ENCODE measurements at places on chromosomes 13 and 19.
A peak's percentile ranks its signal among the peaks of the same experiment; 100 is the strongest.

GRCh38 chr13:68347220-68347619 is 1117.1 kb upstream of the PCDH9 start:
- DNase-seq: no peak

- no peak for DNase-seq
Observed at GRCh38 chr13:30985637-30986205, 53.3 kb downstream of the TEX26 start.

- no peak for DNase-seq
Observed at GRCh38 chr13:99757756-99758459, 213.7 kb downstream of the ZIC5 start.

GRCh38 chr13:99864627-99864990 is 107.0 kb downstream of the ZIC5 start:
- DNase-seq: no peak

GRCh38 chr19:33624586-33624985 is 2.8 kb downstream of the CHST8 start:
- DNase-seq: no peak

DNA sequence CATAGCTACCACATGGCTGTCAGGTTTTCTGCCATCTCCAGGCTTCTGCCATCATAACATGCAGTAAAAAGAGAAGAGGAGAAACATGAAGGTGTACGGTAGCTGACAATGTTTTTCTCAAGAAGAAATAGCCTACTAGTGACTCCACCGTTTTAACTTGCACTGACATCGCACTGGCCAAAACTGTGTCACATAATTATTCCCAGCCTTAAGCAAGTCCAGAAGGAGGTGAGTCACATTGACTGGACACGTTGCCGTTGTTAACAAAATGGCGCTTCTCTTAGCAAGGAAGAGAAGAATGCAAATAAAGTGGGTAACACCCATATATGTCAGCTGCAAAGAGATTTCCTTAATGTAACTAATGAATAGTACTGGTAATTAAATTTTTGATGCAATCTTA is 810.4 kb upstream of the SLC10A2 start:
- DNase-seq: no peak

GRCh38 chr19:13139633-13140311 is 10.4 kb downstream of the STX10 start:
- no peak for DNase-seq

DNA sequence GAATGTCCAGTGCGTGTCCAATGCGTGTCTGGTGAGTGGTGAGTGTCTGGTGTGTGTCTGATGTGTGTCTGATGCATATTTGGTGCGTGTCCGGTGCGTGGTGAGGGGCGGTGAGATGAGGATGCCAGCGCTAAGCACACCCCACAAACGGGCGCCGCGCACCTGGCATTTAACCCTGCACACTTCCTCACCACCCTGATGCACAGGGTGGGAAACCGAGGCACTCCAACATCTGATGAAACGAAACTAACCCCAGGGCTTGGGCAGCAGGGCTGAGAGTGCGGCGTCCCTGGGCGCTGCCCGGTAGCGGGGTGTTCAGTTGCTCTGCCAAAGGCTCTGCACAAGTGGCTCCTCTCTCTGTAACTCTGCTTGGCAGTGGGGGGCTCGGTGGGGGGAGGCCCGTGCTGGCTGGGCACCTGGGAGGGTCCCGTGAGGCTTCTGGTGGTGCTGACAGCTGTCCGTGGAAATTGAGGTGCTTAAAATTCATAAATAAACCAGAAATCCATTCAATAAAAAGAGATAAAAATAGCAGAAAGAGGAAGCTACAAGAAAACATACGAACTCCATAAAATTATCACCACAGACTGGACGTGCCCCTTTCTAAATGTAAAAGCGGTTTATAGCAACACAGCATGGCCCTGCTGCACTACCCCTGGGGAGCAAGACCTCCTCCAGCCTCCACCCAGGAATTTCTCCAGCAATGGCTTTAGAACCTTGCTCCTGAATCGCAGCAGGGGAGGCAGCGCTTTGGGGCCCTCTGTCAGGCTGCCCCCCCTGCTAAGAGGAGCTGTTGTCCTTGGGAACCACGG is 76.0 kb downstream of the RASA3 start:
- no peak for DNase-seq

DNA sequence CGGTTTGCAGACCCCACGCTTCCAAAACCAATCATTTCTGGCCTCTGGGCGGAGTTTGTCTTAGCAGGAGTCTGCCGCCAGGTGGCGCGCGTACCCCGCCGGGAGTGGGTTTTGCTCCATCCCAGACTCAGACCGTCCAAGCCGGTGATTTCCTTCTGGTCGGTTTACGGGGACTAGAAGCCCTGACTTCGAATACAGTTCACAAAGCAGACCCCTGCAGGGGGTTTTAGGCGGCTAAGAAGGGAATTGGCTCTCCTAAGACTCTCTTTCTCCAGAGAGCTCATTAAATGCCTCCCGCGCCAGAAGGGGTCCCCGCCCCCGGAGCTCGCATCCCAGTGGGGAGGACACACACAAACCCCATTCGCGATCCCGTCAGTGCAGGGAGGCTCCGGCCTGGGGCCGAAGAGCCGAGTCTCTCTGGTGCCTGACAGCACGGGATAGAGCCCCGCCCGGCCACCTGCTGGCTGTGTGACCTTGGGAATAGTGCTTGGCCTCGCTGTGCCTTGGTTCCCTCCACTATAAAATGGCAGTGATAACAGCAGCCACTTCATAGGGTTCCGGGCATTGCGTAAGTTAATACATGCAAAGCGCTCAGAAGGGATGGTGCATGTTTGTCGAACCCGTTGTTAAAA is 8.6 kb upstream of the NUP62 start:
- peak; percentile 51 for DNase-seq

DNA sequence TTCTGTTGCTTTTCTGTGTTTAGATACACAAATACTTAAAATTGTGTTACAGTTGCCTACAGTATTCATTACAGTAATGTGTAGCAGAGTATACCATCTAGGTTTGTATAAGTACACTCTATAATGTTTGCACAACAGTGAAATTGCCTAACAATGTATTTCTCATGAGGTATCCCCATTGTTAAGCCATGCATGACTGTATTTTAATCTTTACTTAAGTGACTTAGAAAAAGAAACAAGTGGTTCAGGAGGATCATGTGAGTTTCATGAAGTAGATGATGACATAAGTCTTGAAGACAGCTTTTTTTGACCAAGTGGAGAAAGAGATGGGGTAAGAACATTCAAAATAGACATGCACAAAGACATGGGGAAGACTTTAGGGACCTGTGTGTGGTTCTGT is 8.4 kb upstream of the KCTD4 start:
- no peak for DNase-seq

DNA sequence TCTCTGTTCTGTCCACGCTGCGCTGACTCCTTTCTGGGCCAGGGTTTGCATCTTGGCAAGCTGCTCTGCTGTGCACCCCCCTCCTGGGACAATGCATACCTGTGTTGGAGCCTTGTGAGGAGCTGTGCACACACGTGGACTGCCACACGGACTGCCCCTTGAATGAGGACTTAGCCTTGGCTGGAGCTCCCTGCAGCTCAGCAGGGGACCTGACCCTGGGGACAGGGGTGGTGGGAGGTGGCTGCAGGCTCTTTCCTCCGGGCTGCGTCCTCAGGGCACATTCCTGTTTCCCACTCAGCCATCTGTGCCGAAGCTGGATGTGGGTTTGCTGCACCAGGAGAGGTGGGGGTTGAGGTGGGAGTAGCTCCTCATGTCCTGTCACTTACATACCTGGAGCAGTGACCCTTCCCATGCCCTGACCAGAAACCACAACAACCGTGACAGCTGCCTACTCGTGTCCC is 8.2 kb downstream of the RAB11B start:
- DNase-seq: no peak

DNA sequence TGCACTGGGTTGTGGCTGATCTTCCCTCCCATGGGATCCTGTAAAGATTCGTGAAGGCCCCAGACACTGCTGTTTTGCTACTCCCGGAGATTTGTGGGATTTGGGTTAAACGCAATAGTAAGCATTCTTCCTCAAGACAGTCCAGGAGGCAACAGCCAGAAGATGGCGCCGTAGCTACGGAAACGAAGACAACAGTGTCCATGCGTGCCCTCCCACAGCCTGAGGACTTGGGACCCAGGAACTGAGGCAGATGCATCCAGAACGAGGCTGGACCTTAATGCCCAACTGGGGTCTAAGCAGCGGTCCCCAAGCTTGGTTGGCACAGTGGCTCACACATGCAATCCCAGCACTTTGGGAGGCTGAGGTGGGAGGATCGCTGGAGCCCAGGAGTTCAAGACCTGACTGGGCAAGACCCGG is 57.6 kb upstream of the ZNF507 start:
- no peak for DNase-seq

DNA sequence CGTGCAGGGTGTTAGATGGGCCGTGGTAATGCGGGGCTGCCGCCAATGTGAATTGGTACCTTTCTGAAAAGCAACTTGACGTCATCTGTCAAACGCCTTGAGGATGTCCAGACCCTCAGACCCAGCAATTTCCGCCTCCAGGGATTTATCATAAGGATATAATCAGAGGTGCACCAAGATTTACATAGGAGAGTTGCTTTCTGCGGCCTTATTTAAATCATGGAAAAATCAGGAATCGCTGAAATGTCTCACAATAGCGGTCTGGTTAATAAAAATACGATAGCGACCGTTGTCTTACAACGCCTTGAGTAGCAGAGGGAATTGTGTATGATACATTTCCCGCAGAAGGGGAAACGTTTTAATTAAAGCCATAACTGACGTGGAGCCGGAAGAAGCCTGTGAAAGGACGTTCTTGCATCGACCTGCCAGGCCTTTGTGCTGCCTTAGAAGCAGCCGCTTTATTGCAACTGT is 32.3 kb upstream of the NDUFS7 start:
- DNase-seq: no peak

DNA sequence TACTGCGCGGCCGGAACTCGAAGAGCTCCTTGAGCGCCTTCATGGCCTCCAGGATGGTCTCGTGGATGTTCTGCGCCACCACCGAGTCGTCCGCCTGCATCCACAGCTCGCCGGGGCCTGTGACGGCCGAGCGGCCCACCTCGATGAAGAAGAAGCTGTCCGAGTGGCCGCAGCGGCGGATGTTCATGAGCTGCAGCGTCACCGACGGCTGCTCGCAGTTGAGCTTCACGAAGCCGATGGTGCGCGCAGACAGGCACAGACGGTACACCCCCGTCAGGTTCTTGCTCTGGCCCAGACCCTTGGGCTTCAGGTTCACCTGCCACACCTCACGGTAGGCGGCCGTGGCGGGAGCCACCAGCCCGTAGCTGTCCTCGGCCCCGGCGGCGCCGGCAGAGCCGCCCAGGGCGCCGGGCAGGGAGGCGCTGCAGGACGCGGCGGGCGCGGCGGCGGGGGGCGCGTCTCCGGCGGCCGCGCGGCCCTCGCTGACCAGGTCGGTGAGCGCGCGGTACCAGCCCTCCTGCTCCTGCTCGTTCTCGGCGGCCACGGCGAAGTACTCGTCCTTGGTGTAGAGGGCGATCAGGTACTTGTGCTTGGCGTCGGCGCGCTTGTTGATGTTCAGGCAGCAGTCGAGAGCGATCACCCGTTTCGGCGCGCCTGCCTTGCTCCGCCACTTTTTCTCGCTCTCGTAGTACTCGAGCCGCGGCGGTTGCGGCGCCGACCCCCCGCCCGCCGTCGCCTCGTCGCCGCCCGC is 1.1 kb downstream of the IRS2 start:
- DNase-seq: no peak

GRCh38 chr13:94286581-94286980 is 192.9 kb downstream of the DCT start:
- DNase-seq: no peak

DNA sequence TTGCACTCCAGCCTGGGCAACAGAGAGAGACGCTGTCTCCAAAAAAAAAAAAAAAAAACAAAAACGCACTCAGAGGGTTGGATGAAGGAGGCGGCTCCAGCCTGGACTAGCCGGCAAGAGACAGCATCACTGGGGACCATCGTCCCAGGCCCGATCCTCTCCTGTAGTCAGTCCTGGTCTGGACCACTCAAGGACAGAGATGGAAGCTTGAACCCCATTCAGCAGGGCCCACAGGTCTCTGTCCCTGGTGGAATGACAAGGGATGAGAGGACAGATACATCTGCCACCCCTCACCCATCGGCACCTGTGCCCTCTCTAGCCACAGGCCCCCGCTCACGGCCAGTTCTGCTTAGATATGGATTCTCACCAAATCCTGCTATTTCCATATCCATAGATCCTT is 14.0 kb downstream of the ADGRE5 start:
- DNase-seq: no peak

- no peak for DNase-seq
Observed at GRCh38 chr19:2060884-2061494, 9.9 kb upstream of the MKNK2 start.

- DNase-seq: no peak
Observed at GRCh38 chr13:59906413-59907049, 257.2 kb downstream of the DIAPH3 start.

- DNase-seq: no peak
Observed at GRCh38 chr13:98253526-98253925, 76.5 kb upstream of the RNF113B start.

- DNase-seq: no peak
Observed at GRCh38 chr19:15037586-15037985, 11.7 kb upstream of the CASP14 start.

GRCh38 chr13:47136504-47136941 is 239.7 kb upstream of the HTR2A start:
- no peak for DNase-seq

DNA sequence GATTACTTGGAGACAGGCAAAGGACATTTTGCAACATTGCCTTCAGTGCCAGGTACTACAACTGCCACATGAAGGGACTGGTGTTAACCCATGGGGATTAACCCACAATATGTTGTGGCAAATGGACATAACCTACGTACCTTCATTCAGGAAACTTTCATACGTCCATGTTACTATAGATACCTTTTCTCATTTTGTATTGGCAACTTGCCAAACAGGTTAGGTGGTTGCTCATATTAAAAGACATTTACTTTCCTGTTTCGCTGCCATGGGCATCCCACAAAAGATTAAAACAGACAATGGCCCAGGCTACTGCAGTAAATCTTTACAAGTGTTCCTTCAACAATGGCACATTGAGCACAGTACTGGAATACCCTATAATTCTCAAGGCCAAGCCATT is 925.3 kb downstream of the SLITRK6 start:
- DNase-seq: no peak

GRCh38 chr13:20590561-20590960 is 23.6 kb downstream of the IFT88 start:
- no peak for DNase-seq

- no peak for DNase-seq
Observed at GRCh38 chr19:45467115-45467455, 711 bp upstream of the FOSB start.

GRCh38 chr19:7672522-7672921 is 3.7 kb downstream of the RETN start:
- no peak for DNase-seq

DNA sequence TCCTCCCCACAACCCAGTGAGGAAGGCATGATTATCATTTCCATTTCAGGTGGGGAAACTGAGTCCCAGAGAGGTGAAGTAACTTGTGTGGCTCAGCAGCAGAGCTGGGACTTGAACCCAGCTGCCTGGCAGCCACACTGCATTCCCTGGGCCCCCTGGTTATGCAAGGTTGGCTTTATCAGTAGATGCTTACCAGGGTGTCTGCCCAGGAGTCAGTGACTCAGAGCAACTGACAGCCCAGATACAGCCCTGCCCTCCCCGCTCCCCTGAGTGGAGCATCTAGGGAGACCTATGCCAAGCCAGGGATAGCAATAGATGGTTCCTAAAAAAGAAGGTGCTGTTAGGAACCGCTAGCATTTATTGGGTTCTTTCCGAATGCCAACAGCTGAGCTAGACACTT is 5.9 kb downstream of the IGLON5 start:
- DNase-seq: no peak
